ENCODE measurements at places on chromosomes 5 and 9.

DNA sequence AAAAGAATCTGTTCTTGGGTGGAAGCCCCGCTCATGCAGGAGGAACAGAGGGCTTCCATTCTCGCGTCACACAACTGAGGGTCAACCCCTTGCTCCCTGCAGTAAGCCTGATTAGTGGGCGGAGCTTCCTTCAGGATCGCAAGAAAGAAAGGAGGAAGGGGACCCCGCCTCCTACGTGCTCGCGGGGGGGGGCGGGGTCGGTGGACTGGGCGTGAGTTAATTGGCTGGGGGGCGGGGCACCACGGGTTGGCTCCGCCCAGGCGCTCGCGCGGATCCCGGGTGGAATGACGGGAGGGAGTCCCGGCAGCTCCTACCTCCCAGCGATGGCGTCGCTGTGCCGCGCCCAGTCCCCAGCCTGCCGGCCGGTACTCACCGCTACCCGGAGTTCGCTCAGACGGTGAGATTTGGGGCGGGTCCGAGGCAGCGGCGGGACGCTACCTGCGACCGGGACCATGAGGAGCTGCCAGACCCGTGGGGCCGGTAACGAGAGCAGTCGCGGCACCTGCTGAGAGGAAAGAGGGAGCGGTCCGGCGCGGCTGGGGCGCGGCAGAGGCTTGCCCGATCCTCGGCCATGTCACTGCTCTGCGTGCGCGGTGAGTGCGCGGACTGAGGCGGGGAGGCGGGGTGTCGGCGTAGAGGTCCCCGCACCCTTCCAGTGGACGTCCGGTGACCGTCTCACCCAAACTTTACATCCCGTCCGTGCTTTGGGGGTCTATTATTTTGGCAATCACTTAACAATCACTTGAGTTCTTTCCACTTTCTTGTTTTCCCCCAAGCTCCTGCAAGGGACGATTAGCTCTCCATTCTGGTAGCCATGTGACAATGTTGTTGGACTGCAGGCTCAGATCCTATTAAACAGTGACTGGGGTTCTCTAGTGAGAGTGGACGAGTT, at the start of gene UNC13B:
TSS of gene UNC13B (plus strand) at position 297 of the 892 bp plus-strand sequence. CDS start at position 572, 275 bp downstream.
- no peaks in the 10 kb centered on the region for H3K27me3 ChIP-seq
- peak within 1 kb of the TSS; percentile 92 for H3K4me3 ChIP-seq
- H3K4me1 ChIP-seq = peaks cover 34% of the 10 kb centered on the region
- no peaks in the 10 kb centered on the region for H3K36me3 ChIP-seq
- peak; percentile 55 for DNase-seq
- peak within 1 kb of the TSS; percentile 97 for H3K27ac ChIP-seq

GRCh38 chr5:90099099-90099498, 310.5 kb downstream of the CETN3 start:
- DNase-seq = no peak
- peaks cover 25% of the 10 kb centered on the region for H3K4me1 ChIP-seq
- no peaks in the 10 kb centered on the region for H3K27me3 ChIP-seq
- H3K4me3 ChIP-seq = no peak overlapping the region
- no peak overlapping the region for H3K27ac ChIP-seq
- H3K36me3 ChIP-seq = no peaks in the 10 kb centered on the region

GRCh38 chr5:120690621-120691407, 226.7 kb downstream of the PRR16 start:
- no peaks in the 10 kb centered on the region for H3K27me3 ChIP-seq
- H3K4me3 ChIP-seq = no peak overlapping the region
- no peaks in the 10 kb centered on the region for H3K36me3 ChIP-seq
- H3K4me1 ChIP-seq = no peaks in the 10 kb centered on the region

DNA sequence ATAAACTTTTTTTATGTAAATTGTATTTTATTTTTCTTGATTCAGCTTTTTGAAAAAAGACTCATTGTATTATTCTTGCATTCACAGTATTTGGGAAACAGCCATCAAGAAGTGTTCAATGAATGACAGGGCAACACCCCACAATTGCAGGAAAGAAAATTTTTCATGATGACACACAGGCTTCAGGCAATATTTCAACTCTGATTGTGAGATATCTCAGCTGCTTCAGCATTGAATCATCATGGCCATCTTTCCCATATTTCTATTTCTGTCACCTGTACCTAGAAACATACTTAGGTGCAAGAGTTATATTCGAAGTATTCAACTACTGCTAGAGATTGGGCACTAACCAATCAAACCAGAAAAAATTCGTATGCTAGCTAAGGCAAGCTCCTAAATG, 446.0 kb downstream of the ISL1 start:
- H3K27ac ChIP-seq = no peak overlapping the region
- no peaks in the 10 kb centered on the region for H3K36me3 ChIP-seq
- no peak for DNase-seq
- no peak overlapping the region for H3K4me3 ChIP-seq

GRCh38 chr9:110571801-110572483, 7.6 kb downstream of the SVEP1 start:
- no peak overlapping the region for H3K4me3 ChIP-seq
- H3K27ac ChIP-seq = no peak overlapping the region
- H3K36me3 ChIP-seq = no peaks in the 10 kb centered on the region
- no peaks in the 10 kb centered on the region for H3K27me3 ChIP-seq
- DNase-seq = no peak
- no peaks in the 10 kb centered on the region for H3K4me1 ChIP-seq

DNA sequence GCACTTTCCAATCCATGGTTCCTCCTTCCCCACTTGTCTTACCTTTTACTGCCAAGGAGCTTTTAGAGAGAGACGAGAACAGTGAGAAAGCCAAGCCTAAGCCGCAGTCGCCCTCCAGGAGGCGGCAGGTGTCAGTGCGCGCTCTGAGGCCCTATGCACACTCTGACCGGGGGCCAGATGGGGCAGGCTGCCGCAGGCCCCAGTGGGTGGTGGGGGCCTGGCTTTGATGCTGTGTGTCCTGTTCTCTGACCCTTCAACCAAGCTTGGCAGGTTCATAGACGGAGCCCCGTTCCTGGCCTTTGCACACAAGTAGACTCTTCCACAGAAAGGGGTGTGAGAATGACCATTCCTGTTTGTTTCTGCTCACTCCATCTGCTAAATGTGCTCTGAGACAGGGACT, 77.3 kb downstream of the WNK2 start:
- H3K36me3 ChIP-seq = no peaks in the 10 kb centered on the region
- no peaks in the 10 kb centered on the region for H3K4me1 ChIP-seq
- H3K4me3 ChIP-seq = no peak overlapping the region
- DNase-seq = no peak

- H3K27me3 ChIP-seq = no peaks in the 10 kb centered on the region
- no peak overlapping the region for H3K27ac ChIP-seq
- no peak overlapping the region for H3K4me3 ChIP-seq
- H3K36me3 ChIP-seq = peaks cover 12% of the 10 kb centered on the region
Measured at GRCh38 chr9:6000955-6001354, 14.5 kb downstream of the RANBP6 start.

DNA sequence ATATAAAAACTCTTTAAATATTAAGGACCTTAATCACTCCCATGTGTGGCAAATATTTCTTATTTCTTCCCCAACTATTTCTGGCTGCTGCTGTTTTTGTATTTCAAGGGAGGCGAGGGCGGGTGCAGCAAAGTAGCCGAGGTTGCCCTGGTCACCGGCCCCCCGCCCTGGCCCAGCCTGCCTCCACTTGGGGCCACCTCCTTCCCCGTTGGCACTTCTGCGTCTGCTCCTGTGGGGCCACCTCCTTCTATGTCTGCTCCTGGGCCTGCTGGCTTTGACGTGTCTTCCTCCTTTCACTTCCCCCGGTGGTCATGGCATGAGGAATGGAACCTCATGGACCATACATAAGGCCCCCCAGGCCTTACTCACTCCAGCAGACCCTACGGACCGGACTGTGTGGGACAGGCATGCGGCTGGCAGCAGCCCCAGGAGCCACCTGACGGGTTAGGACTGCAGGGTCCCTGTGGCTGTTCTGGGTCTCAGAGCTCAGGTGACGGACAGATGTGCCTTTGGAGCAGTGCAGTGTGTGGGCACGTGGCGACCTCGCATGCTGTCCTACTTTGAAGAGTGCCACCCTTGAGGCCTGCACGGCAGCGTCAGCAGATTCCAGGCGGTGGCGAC, 5.8 kb upstream of the ENTPD8 start:
- H3K4me3 ChIP-seq = no peak overlapping the region
- no peak overlapping the region for H3K27ac ChIP-seq
- H3K36me3 ChIP-seq = no peaks in the 10 kb centered on the region
- no peak for DNase-seq
- no peaks in the 10 kb centered on the region for H3K27me3 ChIP-seq
- peaks cover 2% of the 10 kb centered on the region for H3K4me1 ChIP-seq

DNA sequence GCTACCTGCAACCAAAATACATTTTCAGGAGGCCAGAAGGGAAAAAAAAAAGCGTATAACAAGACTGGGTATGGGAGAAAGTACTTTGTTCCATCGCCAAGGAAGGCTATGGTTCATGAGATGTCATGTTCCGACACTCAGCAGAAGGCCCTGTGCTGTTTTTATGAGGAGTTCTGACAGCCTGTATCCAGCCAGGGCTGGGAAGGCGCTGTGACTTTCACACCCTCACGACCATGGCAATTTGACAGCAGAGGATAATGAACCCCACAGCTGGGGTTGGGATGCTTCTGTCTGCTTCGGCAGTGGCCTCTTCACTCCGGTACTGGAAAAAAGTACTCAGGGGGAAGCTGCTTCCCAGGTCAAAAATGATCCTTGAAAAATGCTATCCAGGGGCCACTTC, 154.4 kb downstream of the PRELID2 start:
- H3K36me3 ChIP-seq = no peaks in the 10 kb centered on the region
- no peak overlapping the region for H3K4me3 ChIP-seq
- H3K27me3 ChIP-seq = no peaks in the 10 kb centered on the region
- no peaks in the 10 kb centered on the region for H3K4me1 ChIP-seq
- H3K27ac ChIP-seq = no peak overlapping the region

DNA sequence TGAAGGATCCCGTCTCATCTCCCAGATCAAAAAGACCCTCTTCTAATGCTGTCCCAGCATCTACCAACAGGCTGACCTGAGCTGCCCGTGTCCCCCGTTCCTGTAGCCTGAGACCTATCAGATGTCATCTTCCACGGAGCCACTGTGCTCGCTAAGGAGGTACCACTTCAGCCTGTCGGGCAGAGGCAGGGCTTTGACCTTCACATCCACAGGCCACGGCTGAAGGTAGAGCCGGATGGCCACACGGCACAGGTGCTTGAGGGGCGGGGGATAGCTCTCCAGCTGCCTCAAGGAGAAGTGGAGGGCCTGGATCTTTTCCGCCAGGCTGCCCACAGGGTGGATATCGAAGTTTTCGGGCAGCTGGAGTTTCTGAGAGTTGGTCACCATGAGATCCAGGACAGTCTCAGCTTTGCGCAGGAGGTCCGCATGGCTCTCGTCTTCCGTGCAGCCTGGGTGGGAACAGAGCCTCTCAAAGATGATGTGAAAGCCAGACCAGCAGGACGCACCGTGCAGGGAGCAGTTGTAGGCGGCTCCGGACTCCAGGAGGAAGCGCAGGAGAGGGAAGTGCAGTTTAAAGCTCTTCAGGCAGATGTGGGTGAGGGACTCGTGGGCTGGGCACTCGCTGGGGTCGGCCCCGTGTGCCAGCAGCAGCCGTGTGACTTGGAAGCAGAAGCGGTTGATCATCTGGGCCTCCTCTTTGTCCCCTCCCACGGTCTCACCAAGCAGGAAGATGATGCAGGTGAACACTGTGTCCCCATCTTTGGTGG, 4.1 kb downstream of the ASB6 start:
- no peaks in the 10 kb centered on the region for H3K27me3 ChIP-seq
- peaks cover 70% of the 10 kb centered on the region for H3K36me3 ChIP-seq
- peaks cover 18% of the 10 kb centered on the region for H3K4me1 ChIP-seq
- H3K27ac ChIP-seq = no peak overlapping the region
- DNase-seq = no peak
- H3K4me3 ChIP-seq = no peak overlapping the region

GRCh38 chr5:171898386-171898785, 108.1 kb downstream of the FBXW11 start:
- no peaks in the 10 kb centered on the region for H3K4me1 ChIP-seq
- no peaks in the 10 kb centered on the region for H3K36me3 ChIP-seq
- H3K4me3 ChIP-seq = no peak overlapping the region
- H3K27ac ChIP-seq = no peak overlapping the region
- no peaks in the 10 kb centered on the region for H3K27me3 ChIP-seq
- DNase-seq = no peak

DNA sequence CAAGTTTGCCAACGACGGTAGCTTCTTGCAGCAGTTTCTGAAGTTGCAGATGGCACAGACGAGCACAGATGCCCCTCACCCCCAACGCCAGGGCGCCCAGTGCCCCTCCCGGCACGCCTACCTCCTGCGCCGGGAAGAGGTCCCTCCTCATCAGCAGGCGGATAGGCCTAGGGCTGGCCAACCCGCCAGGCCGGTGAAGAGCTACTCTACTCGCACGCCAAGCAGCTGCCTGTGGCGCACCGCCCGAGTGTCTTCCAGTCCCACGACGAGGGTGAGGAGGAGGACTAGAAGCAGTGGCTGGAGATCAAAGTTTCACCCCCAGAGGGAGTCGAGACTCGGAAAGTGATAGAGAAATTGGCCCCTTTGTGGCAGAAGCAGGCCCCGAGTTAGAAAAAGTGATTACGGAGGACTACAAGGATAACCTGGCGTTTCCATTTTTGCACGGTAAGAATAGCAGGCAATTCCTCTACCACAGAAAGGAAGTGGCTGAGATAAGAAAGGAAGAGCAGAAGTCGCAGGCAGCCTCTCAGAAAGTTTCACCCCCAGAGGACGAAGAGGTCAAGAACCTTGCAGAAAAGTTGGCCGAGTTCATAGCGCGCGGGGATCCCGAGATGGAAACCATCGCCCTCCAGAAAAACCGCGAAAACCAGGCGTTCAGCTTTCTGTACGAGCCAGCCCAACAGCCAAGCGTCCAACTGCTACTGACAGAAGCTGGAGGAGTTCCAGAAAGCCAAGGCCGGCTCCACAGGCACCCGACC, 170.4 kb downstream of the HINT1 start:
- H3K27ac ChIP-seq = no peak overlapping the region
- no peaks in the 10 kb centered on the region for H3K4me1 ChIP-seq
- DNase-seq = no peak
- no peaks in the 10 kb centered on the region for H3K27me3 ChIP-seq

GRCh38 chr5:177473443-177474001, at the start of gene DBN1:
Gene DBN1 (minus strand): TSS chr5:177473634. CDS start chr5:177473521, 113 bp downstream.
- peak within 1 kb of the TSS; percentile 89 for H3K27ac ChIP-seq
- peaks cover 27% of the 10 kb centered on the region for H3K4me1 ChIP-seq
- H3K36me3 ChIP-seq = no peaks in the 10 kb centered on the region
- H3K27me3 ChIP-seq = no peaks in the 10 kb centered on the region
- H3K4me3 ChIP-seq = peak within 1 kb of the TSS; percentile 81

- DNase-seq = no peak
- H3K4me1 ChIP-seq = no peaks in the 10 kb centered on the region
- no peaks in the 10 kb centered on the region for H3K27me3 ChIP-seq
- H3K4me3 ChIP-seq = no peak overlapping the region
Measured at GRCh38 chr5:81188962-81189361, 44.2 kb upstream of the CKMT2 start.

- H3K4me3 ChIP-seq = no peak overlapping the region
- peaks cover 6% of the 10 kb centered on the region for H3K4me1 ChIP-seq
- no peaks in the 10 kb centered on the region for H3K27me3 ChIP-seq
- no peaks in the 10 kb centered on the region for H3K36me3 ChIP-seq
Measured at GRCh38 chr9:112535811-112536210, 49.2 kb downstream of the KIAA1958 start.

GRCh38 chr9:39587844-39588499, 232.5 kb downstream of the SPATA31A1 start:
- H3K4me1 ChIP-seq = no peaks in the 10 kb centered on the region
- H3K4me3 ChIP-seq = no peak overlapping the region
- H3K27ac ChIP-seq = no peak overlapping the region

- no peaks in the 10 kb centered on the region for H3K36me3 ChIP-seq
- H3K27ac ChIP-seq = peak overlapping the region; percentile 66
- DNase-seq = no peak
- H3K27me3 ChIP-seq = no peaks in the 10 kb centered on the region
Measured at GRCh38 chr5:5572010-5572865, 149.8 kb downstream of the ICE1 start.
